ENCODE measurements at places on chromosomes 1 and 21.

- DNase-seq = no peak
These were observed 77.7 kb downstream of the RAVER2 start for GRCh38 chr1:64822621-64823020.

DNA sequence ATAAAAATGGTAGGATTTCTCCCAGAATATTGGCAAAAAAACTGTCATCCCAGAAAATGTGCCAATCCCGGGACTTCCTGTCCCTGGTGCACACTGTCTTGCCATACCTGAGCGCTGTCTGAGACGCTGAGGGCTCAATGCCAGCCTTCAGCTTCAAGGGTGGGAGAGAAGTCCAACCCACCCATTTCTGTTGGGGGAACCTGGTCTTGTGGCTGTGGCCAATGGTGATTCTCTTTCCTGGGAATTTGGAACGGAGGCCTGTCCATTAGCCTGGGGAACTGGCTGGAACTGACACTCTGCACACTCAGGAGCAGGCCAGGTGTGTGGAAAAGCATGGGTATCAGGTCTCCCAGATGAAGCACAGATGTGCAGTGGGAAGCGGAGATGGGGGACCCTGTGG is 6.7 kb downstream of the MTHFR start:
- no peak for DNase-seq

GRCh38 chr1:168408539-168408865 is 127.8 kb downstream of the TBX19 start:
- DNase-seq = no peak

DNA sequence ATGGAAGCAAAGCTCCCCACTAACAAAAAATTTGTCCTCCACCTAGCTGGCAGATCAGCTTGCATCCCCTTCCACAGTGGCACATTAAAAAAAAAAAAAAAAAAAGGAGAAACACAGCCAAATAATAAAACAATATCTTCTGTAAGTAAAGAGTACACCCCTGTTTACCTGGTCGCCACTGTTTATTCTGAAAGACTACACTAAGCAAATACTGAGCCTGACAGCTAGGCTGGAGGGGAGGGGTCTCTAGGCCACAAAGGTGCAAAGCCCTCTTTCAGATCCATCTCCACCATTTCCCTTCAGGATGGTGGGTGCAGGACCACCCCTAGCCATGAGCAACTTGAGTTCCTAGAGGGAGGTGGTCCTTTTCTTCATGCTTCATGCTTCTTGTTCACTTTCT is 22.8 kb upstream of the SLC45A3 start:
- DNase-seq = no peak

- DNase-seq = no peak
These were observed 14.7 kb upstream of the HMGB4 start for GRCh38 chr1:33849211-33849610.

GRCh38 chr1:175036476-175036875 is 13.3 kb upstream of the MRPS14 start:
- DNase-seq = no peak

DNA sequence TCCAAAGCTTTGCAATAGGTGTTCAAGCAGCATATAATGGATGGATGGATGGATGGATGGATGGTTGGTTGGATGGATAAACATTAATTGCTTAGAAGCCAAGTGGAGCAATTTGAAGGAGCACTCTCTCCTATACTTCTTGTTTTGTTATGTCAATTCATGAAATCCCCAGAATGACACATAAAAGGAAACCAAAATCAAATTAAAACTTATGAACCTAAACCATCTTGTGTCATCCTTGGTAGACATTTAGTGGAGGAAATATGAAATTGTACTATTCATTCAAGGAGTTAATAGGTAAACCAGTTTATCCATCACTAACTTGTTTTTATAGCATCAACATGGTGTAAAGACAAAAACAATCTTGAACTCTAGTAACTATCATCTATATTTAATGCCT is 122.5 kb downstream of the NR5A2 start:
- DNase-seq = no peak

DNA sequence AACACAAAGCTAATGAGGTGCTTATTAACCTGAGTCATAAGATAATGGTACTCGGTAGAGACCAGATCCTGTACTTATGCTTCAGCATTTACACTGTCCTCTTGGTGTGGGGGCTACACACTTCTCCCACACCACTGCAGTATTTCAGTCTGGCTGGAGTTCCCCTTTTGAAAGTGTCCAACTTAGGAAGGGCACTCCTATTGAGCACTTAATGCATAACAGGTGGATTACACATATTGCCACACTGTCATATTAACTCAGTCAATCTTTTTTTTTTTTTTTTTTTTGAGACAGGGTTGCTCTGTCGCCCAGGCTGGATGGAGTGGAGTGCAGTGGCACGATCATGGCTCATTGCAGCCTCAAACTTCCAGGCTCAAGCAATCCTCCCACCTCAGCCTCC is 1.5 kb downstream of the GPATCH4 start:
- no peak for DNase-seq

DNA sequence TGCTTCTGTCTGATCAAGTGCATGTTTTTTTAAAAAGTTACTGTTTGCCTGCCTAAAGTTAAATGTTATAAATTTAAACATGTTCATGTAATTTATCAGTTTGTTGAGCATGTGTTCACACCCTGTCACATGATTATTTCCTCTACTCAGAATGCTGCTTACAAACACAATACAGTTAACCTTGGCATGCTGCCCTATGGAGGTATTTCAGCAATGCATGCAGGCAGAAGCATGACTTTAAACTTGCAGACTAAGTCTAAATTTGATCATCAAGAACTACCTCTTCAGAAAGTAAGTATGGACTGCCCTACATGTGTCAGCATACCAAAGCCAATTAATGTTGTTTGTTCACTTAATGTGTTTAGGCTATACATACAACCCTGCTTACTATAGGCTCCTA is 161.6 kb downstream of the LRRC40 start:
- no peak for DNase-seq

GRCh38 chr1:207463021-207463420 is 8.9 kb downstream of the CR2 start:
- no peak for DNase-seq

DNA sequence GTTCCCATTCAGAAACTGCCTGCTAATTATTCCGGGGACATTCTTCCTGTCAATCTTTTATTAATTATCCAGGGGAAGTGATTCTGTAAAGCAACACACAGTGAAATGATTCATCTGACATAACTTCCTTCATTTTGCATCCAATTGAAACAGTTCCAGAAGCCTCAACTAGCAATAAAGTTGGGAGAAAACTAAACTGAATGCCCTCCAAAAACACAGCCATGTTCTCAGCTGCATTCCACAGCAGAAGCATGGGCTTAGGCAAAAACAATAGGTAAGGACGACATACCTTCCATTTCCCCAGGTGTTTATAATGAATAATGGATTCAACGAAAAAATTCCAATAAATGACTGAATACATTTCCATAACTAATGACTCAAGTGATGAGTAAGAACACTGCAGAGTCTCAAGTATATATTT is 36.9 kb upstream of the TARBP1 start:
- DNase-seq = no peak

- no peak for DNase-seq
These were observed 27.3 kb downstream of the ZNF691 start for GRCh38 chr1:42873670-42874069.

DNA sequence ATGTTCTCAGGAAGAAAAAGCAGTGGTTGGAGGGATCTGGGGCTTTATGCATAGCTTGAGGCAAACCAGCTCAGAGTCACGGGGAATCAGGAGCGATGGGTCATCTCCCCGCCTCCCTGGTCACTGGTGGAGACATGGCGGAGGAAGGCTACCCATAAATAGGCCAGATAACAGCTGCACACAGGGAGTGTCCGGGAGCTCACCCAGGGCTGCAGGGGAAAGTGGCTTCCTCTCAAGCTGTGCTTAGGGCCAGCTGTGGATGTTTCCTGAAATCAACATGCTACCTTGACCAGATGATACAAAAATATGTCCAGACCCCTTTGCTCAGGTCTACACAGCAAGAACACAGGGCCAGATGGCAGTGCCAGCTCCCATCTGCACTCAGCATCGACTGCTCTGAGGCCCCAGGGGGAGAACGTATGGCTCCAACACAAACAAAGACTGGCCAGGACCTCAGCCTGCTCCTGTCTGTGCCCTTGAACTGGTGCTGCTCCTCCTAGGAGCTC is 27.1 kb upstream of the RERE start:
- no peak for DNase-seq

DNA sequence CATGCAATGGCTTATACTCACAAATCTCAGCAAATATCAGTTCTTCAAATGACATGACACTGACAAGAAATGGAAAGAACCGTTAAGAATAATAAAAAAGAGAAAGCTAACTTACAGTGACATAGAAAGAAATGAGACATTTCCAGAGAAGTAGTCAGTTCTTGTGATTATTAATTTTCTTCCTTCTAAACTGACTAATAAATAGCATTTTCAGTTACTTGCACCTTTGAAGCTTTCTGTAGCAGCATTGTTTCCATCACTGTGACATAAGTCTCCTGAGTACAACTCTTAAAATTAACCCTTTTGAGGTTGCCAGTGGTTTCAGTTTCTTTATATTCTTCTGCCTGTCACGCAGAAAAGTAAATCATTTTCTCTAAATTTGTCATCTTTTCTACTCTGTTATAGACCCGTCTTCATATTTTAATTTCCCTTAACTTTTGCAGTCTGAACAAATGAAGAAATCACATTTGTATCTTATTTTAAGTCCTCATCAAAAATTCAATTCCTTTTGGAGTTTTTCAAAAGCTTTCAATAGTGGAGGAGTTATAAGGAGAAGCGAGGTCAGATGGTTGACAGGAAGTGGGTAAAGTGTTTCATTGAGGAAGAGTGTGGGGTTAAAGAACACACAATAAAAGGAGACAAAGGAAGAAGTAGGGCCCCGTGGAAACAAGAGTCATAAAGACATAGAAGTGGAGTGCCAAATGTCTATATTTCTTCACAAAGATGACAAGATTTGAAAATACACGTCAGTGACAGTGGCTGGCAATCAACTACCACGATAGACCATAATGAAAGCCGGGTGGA is 57.9 kb upstream of the S1PR1 start:
- no peak for DNase-seq

DNA sequence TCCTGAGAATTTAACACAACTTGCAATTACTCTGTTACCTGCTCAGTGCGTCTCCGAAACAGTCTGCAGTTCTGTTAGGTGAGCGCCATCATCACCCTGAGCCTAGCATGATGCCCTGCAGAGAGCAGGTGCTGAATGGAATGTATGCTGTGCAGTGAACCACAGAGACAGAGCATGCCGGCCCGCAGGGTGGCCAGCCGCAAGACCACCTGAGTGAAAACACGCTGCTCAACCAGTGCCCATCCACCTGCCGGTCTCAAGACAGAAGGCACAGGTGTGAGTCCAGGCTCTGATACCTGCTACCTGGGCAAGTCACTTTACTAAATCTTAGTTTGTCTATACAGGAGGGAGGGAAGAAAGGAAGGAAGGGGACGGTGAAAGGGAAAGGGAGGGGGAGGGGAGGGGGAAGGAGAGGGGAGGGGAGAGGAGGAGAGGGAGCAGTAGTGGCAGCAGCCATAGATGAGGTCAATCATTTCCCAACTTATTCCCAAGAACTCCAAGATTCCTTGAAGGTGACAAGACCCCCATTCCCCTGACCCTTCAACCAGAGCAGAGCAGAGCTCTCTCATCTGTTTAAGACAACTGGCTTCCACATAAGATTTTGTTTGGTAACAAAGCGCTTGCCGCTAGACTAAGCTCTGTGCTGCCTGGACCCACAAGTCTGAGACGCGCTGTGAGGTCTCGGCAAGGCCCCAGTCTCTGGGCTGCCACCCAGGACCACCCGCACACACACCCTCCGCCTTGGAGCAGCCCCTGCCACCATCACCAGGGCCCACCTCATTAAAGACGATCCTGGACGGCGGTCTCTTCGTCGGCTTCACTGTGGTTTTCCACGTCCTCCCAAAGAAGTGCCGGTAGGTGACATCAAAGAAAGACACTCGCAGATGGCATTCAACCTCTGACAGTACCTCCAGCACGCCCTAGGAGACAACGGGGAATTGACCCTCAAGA is 14.5 kb downstream of the NPHP4 start:
- DNase-seq = no peak

DNA sequence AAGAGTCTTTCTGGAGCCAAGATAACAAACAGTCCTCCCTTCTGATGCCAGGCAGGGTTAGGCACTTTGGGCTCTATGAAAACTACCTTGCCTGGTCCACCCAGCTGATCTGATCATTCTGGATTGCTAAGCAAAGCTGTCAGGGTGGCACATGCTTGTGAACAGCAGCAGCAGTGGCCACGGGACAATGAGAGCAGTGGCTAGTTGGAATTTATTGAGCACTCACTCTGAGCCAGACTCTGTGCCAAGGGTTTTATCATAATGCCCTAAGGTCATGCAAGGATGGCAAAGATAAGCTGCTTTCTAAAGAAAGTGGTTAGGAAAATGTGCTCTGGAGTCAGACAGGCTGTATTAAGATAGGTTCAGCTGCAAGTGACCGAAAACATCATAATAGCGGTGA is 390.4 kb upstream of the VAMP3 start:
- no peak for DNase-seq

GRCh38 chr1:172325531-172325930 is 95.0 kb upstream of the C1orf105 start:
- DNase-seq = no peak

- DNase-seq = no peak
These were observed 12.8 kb downstream of the SNAP47 start for GRCh38 chr1:227747948-227748495.

- DNase-seq = no peak
These were observed 17.0 kb downstream of the TFF3 start for GRCh38 chr21:42298237-42298636.

- DNase-seq = no peak
These were observed 67.1 kb upstream of the GCLM start for GRCh38 chr1:93976291-93976690.

DNA sequence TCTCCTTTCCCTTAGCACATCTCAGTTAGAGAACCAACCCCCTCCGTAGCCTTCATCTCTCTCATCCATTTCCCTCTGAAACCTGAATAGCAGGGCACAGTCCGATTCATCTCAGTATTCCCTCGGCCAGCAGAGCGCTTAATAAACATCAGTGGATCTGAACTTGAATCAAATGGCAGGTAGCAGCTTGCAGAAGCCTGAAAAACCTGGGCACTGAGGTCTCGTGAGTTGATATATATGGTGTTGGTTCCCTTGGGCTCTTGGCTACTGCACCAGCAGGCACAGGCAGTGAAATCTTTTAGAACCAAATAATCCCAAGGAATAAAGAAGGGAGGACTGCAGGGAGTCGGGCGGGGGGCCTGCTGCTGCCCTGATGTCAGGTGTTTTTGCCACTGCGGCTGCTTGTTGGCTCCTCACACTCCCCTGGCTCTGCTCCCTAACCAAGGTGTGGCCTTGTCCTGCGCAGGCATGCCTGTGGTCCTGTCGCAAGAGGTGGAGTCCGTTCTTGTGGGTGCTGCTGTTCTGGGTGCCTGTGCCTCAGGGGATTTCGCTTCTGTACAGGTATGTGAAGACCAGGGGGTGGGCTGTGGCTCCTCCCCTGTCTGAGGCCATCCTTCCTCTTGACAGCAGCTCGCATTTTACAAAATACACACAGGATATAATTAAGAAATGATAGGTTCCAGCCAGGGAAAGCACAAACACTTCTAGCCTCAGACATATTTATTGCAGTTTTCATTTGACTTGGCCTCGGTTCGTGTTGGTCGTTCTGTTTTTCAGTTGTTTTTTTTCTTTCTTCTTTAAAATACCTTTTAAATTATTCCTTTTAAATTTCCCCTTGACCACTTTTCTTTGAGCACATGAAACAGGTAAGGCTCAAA is 140.9 kb upstream of the HOOK1 start:
- no peak for DNase-seq
